Memory B cell (primary cell): ENCODE measurements at places on chromosomes 2 and 18.

GRCh38 chr2:230956827-230957755 is 32.0 kb upstream of the GPR55 start:
- DNase-seq, result no peak

GRCh38 chr18:3466872-3467271 is 16.9 kb downstream of the TGIF1 start:
- no peak for DNase-seq

GRCh38 chr2:205745661-205746419 is 63.5 kb downstream of the NRP2 start:
- DNase-seq, result no peak

DNA sequence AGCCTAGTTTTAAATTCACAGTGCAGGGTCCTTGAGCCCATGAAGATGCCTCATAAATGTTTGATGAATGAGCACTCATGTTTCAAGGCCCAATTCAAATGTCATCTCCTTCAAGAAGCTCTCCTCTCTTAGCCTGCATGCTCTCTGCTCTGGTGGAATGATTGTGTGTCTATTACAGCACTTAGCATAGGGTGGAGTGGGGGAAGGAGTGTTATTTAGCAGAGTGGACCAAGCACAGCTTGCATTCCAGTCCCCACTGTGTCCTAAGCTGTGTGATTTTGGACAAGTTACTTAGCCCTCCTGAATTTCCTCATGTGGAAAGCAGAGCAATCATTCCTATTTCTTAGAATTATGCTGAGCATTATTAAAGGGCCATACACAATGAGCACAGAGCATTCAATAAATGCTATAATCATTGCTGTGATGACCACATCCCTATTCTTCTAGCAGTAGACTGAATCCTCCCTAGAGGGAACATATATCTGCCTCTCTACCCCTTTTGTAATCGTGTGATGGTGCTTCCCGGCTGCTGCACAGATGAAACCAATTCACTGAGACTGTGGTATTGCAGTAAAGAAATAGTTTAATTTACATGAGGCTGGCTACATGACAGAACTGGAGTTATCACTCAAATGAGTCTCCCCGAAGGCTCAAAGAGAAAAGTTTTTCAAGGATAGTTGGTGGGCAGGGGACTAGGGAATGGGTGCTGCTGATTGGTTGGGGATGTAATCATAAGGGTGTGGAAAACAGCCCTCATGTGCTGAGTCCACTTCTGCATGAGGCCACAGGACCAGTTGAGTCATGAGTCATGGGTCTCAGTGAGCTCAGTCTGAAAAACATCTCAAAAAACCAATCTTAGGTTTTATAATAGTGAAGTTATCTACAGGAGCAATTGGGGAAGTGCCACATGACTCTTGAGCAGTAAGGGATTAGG is 173.4 kb upstream of the NDUFV2 start:
- no peak for DNase-seq

GRCh38 chr2:189530965-189531637 is 49.5 kb downstream of the SLC40A1 start:
- no peak for DNase-seq

GRCh38 chr2:234422981-234423431 is 73.9 kb downstream of the ARL4C start:
- DNase-seq, result no peak

DNA sequence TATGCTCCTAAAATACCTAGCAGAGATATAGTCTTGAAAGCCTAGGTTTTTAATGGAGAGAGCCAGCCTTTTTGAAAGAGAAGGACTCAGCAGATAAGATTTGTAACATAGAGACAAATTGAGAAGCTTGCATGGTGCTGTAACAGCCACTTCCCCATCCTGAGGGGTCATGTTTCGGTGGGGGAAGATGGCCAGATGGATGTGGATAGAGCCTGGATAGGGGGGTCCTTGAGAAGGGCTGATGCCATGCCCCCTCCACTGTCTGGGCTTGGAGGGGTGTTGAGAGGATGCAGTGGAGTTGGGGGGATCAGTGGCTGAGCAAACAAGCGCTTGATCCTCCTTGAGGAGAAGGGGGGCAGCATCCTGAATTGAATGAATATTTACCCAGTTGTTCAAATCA is 178.0 kb upstream of the HS6ST1 start:
- DNase-seq, result no peak

DNA sequence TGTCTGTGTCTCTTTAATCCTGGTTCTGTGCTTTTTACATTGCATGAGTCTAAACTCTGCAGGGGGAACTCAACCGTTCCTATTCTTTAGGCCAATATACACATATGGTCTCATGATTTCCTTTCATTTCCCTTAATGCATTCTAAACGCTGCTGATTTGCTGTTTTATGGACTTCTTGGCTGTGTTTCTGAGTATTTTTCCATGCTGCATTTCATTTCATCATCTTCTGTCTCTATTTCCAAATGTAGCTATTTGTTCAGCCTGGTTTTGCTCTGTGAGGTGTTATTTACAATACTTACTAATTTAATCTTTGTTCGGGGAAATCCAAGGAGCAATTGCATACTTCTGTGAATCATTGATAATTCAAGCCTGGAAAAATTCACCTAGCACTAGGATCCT is 897.2 kb downstream of the TSN start:
- DNase-seq, result no peak

DNA sequence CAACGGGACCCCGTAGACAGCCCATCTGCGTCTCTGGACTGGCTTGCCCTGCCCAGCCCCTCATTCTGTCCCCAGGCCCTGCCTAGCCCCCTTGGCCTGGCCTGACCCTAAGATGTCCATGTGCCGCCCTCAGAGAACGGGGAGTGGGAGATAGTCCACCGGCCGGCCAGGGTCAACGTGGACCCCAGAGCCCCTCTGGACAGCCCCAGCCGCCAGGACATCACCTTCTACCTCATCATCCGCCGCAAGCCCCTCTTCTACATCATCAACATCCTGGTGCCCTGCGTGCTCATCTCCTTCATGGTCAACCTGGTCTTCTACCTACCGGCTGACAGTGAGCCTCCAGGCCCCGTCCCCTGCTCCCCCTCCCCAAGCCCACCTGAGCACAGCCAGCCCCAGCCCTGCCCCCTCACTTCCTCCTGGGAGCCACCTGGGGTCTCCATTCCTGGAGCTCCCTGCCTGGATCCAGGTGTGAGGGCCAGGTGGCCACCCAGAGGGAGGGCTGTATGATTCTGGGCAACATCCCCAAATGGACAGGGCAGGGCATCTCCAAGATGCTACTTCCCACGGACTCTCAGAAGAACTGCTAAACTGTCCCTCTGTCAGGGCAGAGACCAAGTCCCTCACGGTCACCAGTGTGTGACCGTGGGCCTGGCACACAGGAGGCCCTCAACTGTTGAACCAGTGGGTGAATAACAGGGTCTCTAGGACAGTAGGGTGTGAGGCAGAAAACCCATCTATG is 4.0 kb downstream of the CHRND start:
- DNase-seq, result no peak

DNA sequence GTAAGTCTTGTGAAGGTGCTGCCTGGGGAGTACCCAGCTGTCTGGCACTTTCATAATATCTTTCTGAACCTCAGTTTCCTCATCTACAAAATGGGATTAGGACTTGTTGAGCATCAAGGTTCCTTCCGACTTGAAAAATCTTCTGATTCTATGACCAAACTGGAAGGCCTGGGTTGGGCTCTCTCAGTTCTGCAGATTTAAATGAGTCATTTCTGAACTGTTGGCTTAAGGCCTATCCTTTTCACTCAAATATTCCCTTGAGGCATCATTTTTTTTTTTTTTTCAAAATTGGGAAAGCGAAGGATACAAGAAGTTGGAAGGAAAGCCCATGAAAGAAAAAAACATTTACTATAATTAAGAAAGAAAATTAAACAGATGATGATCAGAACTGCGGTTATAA is 40.8 kb upstream of the CYP1B1 start:
- no peak for DNase-seq

- DNase-seq, result no peak
Observed at GRCh38 chr2:128420776-128421175, 102.1 kb upstream of the HS6ST1 start.

DNA sequence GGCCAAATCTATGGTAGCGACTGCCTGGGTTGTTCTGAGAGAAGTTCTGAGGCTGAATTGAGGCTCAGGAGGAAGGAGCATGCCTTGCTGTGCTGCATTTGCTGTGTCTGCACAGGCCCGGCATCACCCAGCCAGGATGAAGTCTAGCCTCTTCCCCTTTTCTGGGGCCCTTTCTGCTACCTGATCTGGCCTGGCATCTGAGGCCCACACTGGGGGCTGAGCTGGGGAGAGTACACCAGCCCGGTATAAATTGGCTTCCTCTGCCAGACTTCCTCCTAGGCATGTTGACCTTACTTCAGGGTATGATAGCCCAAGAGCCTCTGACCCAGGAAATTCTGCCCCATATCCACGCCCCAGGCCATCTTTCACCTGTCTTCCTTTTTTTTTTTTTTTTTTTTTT is 30.0 kb downstream of the MRPL35 start:
- DNase-seq, result peak; percentile 39

DNA sequence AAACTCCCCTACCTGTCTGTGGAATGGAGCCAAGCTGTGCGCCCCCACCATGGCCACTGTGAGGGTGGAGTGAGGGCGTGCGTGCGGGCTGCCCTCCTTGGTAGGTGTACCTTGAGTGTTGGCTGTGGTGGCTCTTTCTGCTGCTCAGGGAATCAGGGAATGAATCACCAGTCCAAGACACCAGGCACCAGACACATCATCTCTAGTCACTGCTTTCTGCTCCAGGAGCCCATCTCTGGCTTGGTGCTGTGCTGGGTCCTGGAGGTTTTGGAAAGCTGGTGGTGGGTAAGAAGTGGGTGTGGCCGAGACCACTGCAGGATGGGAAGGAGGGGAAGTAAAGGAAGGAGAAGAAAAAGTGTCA is 209.9 kb downstream of the SEPTIN10 start:
- DNase-seq, result no peak

DNA sequence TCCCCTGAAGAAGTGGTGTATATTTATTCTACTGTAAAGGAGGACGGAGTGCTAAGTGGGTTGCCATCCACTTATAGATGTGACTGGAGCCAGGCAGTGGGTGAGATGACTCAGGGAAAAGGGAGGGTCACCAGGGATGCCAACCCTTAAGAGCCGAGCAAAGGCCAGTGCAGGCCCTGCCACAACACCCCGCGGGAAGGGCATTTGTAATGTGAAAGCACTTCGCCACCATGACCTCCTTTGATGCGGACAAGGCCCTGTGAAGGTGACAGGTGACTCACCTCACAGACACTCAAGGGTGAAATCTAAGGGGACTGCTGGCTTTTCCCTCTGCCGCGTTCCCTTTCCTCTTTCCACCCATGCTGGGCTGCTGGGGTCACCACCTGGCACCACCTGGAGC is 50.2 kb upstream of the MRPL33 start:
- DNase-seq, result no peak

- no peak for DNase-seq
Observed at GRCh38 chr18:38693104-38693503, 1127.5 kb upstream of the CELF4 start.

- DNase-seq, result no peak
Observed at GRCh38 chr2:30491225-30491624, 44.2 kb downstream of the LCLAT1 start.

DNA sequence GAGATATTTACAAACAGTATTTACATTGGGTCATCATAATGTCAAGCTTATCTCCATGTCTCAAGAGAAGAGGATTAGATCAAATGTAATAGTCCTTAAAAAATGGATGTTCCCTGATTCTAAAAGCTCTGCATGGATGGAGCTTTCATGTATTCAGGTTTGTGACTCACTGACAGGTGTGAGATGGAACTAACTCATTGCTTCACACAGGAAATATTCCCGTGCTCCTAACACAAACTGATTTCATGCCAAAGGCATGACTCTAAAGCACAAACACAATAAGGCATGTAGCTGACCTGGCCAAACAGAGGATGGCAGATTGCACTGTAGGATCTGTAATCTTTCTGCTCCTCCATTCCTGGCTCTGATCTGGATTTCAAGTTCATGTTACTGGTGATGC is 110.0 kb downstream of the ALK start:
- DNase-seq, result no peak

GRCh38 chr18:5064841-5065370 is 132.2 kb downstream of the AKAIN1 start:
- no peak for DNase-seq

DNA sequence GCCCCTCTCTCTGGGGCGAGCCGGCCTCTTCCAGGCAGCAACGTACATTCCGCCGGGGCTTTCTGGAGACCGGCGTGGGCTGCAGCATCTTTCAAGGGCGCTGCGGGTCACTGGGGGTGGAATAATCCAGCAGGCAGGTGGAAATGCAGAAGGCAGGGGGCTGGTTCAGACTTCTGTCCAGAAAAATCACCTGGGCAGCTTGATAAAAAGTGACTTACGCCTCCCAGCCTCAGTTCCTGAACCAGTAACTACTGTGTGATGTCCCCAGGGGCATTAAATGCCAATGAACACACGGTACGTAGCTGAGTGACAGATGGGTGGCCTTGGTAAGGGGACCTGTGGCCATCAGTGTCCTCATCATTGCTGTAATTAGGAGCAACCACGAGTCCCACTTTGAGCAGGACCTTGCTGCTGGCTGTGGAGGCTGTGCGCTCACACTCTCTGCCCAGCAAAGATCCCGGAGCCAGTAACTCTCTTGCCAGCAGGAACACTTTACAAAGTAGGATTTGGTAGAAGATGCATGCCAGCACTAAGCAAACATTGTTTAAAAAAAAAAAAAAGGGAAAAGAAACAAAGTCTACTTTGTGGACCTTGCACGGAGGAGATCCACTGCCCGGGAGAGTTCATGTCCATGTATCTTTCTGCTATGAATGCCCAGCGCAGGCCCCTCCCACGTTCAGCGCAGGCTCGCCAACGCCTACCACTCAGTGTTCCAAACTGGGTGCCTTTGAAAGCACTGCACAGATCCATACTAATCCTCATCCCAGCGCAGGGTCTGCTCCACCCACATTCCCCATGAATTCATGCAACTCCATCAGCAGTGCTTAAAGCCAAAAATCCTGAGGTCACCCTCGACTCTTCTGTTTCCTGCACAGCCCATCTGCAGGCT is 177.3 kb downstream of the HDAC4 start:
- DNase-seq, result no peak

DNA sequence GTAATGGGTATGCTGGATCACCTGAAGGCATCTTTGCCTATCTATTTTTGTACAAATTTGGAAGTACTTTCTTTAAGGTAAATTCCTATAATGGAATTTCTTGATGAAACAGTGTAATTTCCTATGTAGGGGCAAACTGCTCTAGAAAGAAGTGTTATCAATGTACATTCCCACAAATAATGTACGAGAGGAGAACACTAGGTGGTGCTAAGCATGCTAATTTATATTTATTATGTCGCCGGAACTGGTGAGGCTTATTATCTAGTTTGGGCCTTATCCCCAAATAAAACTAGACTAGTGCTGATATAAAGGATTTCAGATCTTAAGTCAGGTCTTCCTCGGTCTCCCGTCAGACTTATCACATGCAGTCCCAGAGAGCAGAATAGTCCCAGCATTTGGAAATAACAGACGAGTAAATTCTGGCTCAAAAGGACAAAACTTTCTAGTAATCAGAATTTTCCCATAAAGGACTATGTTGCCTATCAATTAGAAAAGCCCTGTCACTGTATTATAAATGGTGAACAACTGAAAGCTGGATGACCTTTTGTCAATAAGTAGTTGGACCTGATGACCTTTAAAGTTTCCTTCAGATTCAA is 86.9 kb upstream of the RBBP8 start:
- DNase-seq, result no peak

GRCh38 chr18:73660931-73661856 is 486.4 kb downstream of the FBXO15 start:
- no peak for DNase-seq

- DNase-seq, result no peak
Observed at GRCh38 chr2:79272616-79273015, 113.1 kb upstream of the REG3A start.
